ENCODE measurements at places on chromosomes 4 and X. TPM values are rescaled to one million over a fixed set of nuclear protein-coding genes. Genes with fewer than 3 reads are reported as not detected.

DNA sequence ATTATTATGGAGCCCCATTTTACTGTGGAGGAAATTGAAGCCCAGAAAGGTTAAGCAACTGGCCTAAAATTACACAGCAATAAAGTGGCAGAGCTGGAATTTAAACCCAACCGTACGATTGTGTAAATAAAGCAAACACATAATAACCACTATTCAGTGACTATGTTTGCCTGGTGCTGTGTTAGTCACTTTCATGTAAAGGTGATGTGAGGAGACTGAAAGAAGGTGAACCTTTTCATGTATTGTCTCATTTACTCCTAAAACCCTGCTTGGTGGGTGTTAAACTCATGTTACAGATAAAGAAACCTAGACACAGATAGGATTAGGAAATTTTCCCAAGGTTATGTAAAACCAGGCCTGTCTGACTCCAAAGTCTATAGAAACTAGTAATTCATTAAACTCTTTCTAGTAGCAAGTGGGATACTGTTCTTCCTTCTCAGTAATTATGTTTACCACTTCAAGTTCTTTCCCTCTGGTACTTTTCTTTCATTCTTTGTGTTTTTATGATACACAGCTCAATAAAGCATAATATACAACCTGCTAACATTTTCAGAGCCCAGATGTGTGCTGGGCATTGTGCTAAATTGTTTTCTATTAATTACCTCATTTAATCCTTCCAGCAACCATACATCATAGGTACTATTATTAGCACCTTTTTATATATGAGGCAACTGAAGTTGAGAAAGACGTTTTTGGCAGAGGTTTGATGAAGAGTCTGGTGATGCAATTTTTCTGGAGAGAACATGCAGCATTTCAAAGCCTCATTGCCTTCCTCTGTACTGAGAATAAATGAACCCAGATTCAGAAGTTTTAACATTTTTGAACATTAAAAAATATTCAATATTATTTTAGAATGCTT, 202.7 kb downstream of the SPRY1 start:
- DNase-seq, result no peak

The PTCHD1 gene
- total RNA-seq, result not detected

The RBM46 gene
- total RNA-seq, result not detected

DNA sequence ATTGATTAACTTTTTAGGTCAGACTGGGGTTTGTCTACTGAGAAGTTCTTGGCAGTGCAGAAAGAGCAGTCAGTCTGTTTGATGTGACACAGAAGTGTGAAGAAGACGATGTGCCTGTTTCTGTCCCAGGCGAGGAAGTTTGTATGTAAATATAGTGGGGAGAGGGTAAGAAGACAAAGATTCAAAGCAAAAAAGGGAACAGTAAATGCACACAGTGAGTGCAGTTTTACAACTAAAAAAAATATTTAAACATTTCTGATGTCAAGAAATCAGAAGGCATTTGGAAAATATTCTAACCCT, 264.9 kb downstream of the RAPGEF2 start:
- no peak for DNase-seq

The UGT2A1 gene
- total RNA-seq, result not detected

- no peak for DNase-seq
These were observed 129.1 kb upstream of the AFF2 start for GRCh38 chrX:148371291-148371690.

DNA sequence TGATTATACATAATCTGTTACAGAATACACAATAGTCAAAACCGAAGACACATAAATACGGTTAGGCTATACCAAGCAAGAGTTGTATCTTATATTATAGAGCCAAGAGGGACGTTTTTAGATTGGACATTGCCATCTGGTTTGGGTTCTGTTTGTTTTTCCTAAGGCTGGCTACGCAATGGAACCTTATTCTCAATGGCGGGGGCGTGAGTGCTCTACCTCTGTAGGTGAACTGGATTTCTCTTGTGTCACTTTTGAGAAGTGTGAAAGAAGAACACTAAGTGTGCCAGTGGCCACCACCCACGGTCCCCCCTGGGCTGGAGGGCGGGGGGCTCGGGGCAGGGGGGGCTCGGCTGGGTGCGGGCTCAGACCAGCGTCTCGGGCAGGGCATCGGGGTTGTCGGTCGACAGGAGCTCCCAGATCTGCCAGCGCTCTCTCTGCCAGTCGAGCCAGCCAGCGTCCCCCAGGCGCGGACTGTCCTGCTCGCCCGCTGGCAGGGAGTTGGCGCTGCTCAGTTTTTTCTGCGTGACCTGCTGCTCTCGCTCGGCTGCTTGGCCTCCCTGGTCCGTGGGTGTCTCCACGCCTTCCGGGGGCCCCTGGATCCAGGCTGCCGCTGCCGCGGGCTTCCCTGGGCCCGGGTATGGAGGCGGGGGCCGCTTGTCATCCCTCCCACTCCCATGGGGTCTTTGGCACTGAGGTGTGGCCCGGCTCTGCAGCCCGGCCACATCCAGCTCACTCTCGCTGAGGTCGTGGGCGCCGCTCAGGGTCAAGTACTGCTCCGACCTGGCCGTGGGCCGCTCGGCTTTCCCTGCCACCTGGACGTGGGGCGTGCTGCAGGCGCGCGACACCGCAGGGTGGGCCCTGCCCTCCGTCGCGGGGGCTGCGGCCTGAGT, 27.6 kb downstream of the HCCS start:
- DNase-seq, result no peak

DNA sequence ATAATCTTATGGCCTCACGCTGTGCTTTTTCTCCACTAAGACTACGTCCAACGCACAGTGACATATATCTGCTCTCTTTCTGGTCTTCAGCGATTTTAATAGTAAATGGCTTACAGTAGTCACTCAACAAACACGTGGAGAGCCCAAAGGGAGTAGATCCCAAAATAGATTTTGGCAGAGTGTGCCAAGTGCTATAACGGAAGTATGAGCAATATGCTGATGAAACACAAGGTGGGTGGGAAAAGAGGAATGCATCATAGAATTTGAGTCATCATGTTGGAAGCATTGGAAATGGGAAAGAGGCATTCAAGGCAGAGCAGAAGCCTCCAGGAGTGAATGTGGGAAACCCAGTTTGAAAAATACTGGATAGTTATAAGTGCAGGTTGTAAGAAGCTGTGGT, 129.1 kb upstream of the LDB2 start:
- DNase-seq, result no peak

GRCh38 chr4:16205298-16206164, 20.7 kb downstream of the TAPT1 start:
- no peak for DNase-seq

DNA sequence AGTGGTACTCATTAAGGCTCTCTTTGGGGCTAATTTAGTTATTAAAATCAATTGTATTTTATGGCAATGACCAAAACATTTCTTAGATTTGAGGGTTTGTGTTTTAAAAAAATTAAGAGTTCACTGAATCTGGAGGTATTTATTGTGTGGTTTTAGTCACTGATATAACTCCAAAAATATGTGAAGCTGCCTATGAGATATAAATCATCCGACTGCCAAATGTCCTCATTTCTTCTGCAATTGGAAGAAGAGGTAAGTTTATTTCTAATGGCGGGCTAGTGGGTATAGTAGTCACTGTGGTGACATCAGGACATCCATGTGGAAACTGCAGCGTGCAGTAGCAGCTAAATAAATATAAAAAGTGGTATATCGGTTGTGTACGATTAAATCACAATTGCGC, 205.5 kb downstream of the MID1 start:
- DNase-seq, result no peak

DNA sequence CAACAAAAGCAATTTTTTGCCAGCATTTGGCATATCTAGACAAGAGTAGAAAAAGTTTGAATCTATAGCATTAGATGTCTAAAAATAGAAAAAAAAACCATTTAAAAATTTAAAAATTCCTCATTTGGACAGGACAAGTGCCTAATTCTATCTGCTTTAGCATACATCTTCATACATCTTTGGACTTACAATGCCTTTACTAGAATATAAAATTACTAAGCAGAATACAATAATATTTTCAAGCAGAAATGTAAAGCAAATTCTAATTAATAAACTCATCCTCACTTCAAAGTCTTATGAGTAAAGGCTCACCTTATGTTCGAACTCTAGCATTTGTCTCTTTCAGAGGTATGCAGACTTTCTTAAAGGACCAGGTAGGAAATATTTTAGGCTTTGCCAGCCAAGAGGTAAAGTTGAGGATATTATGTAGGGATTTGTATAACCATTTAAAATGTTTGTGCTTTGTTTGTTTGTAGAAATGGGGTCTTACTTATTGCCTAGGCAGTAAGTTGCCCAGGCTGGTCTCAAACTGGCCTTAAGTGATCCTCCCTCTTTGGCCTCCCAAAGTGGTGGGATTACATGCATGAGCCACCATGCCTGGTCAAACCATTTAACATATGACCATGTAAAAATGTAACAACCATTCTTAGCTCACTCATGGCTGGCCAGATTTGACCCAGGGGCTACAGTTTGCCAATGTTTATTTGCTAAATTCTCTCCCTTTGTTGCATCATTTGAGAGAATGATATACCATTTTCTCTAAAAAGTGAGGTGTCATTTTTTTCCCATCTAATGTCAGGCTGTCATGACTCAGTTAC, 29.1 kb downstream of the UGDH start:
- no peak for DNase-seq

DNA sequence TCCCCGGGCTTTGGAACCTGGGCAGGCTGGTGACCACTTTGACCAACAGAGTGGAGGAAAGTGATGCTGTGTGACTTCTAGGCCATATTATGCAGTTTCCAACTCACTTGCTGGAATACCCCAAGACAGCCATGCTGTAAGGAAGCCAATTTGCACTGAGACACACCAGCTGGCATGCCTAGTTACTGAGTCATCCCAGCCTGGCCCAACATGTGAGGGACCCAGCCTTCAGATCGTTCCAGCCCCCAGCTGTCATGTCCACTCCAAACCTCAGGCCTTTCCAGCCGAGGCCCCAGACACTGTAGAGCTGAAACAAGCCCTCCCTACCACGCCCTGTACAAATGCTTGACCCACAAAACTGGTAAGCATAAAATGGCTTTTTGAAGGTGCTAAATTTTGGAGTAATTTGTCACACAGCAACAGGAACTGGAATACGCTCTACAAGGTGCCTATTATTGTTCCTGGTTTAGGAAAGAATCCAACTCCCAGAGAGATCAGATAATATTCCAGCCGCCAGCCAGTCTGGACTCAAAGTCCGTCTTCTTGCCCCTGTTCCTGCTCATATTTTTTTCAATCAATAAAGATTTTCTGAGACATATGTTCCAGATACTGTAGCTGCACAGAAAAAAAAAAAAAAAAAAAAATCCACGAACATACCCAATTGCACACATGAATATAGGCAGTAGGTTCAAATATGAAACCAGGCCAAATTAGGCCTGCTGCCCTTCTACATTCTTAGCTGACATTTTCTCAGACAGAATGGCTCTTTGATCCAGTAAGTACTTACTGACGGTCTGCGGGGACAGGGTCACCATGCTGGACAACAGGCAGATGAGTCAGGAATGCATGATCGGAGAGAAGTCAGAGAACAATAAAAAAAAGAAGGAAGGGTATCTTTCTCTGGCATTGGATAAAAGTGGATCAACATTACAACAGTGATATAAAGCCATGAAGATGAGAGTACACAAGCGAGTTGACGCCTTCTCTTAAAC, 35.1 kb downstream of the SH3KBP1 start:
- DNase-seq, result no peak

The TMPRSS11D gene
- not detected for total RNA-seq

GRCh38 chr4:38287101-38287851, 327.1 kb downstream of the PTTG2 start:
- DNase-seq, result no peak

The PAGE4 gene
- total RNA-seq, result not detected

DNA sequence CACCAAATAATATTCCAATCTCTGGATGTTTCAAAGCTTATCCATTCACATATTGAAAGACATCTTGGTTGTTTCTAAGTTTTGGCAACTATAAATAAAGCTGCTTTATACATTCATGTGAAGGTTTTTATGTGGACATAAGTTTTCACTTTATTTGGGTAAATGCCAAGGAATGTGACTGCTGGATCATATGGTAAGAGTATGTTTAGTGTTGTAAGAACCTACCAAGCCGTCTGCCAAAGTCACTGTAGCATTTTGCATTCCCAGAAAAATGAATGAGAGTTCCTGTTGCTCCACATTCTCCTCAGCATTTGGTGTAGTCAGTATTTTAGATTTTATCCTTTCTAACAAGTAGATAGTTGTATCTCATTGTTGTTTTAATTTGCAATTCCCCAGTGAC, 1047.7 kb downstream of the C4orf33 start:
- DNase-seq, result no peak

DNA sequence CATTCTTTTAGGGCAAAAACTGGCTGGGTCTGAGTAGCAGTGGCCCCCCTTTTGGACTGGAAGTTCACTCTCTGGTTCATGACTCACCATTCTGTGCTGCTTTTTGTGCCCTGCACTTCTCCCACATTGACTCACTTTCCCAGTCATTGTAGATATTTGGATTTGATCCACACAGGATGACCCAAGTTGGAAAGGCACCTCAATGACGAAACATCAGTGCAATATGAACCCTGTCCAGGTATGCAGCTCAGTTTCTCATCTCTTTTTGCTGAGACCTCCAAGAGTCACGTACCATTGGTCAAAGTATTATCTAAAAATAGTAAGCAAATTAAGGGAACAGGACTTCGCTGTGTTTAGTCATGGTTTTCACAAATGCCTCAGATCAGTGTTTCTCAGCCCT, 92.7 kb downstream of the CBLL2 start:
- no peak for DNase-seq

GRCh38 chrX:20217906-20218305, 48.8 kb downstream of the RPS6KA3 start:
- DNase-seq, result no peak

GRCh38 chr4:176839656-176840055, 46.9 kb upstream of the VEGFC start:
- no peak for DNase-seq

The RRAGB gene
- total RNA-seq, result 5.3 TPM

DNA sequence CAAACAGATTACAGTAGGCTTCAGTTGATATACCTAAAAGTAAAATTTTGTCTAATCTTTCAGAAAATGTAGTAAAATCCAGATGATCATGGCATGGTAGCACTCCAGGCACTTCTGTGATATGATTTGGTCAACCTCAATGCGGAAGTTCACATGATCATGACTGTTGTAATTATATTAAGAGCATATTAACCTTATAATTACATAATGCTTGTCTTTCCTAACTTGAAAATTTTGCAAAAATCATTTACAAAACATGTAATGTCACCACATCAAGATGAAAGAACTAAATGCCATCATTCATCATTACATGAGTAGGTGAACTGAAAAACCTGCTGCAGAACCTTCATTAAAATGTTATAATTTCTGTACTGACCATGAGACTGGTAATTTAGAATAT, 88.1 kb downstream of the MBNL3 start:
- DNase-seq, result no peak
